Activated T-cell treated with anti-CD3 and anti-CD28 coated beads, Interleukin-2, amount 50 U/mL, for 4 hours (primary cell): ENCODE measurements at places on chromosomes 3 and 15. TPM values are rescaled to one million over a fixed set of nuclear protein-coding genes. Genes with fewer than 3 reads are reported as not detected.

The GRM7 gene
- total RNA-seq = not detected

The MYH15 gene
- total RNA-seq = not detected

- no peak for DNase-seq
These were observed 183.1 kb downstream of the SV2B start for GRCh38 chr15:91283155-91283554.

- DNase-seq = no peak
These were observed 56.1 kb upstream of the KIF23 start for GRCh38 chr15:69357773-69358771.

DNA sequence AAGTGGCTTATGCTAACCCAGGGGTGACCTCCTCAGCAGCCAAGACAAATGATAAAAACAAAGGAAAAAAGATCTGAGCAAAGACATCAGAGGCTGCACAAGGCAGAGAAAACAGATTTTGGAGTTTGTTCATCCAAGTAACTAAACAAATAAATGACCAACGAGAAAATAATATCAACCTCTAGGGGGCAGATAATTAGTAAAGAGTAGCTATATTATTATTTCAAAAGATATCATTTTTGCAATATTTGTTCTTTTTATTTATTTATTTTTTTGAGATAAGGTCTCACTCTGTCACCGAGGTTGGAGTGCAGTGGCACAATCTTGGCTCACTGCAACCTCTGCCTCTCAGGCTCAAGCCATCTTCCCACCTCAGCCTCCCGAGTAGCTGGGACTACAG, 101.8 kb downstream of the PCCB start:
- DNase-seq = no peak

DNA sequence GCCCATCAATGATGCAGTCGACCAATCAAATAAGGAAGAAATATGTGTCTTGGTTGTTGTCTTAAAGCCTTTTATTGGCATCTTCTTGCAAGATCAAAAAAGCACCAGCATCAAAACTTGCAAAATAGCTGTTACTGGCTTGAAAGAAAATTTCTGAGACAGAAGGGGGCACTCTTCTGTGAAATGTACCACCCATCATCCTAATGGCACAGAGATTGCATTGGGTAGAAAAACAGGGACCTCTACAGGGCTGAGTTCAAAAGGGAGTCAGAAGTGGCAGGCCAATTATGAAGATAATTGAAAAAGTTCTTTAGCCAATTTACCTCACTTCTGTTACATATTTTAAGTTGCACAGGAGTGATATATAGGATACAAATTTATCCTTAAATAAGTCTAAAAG, 122.3 kb upstream of the GPR149 start:
- DNase-seq = no peak
